CD4-positive, alpha-beta memory T cell (primary cell): ENCODE measurements at places on chromosomes 3 and 15. TPM values are rescaled to one million over a fixed set of nuclear protein-coding genes. Genes with fewer than 3 reads are reported as not detected.

- no peak overlapping the region for H3K4me3 ChIP-seq
- peak; percentile 10 for DNase-seq
- peaks cover 6% of the 10 kb centered on the region for H3K27me3 ChIP-seq
- H3K4me1 ChIP-seq, result no peaks in the 10 kb centered on the region
- no peak overlapping the region for H3K27ac ChIP-seq
Measured at GRCh38 chr15:64774629-64775493, 528 bp downstream of the RBPMS2 start.

GRCh38 chr3:39110041-39110639, 2.7 kb downstream of the TTC21A start:
- H3K27ac ChIP-seq, result no peak overlapping the region
- no peak for DNase-seq
- H3K4me3 ChIP-seq, result no peak overlapping the region
- peaks cover 31% of the 10 kb centered on the region for H3K4me1 ChIP-seq
- H3K27me3 ChIP-seq, result no peaks in the 10 kb centered on the region

DNA sequence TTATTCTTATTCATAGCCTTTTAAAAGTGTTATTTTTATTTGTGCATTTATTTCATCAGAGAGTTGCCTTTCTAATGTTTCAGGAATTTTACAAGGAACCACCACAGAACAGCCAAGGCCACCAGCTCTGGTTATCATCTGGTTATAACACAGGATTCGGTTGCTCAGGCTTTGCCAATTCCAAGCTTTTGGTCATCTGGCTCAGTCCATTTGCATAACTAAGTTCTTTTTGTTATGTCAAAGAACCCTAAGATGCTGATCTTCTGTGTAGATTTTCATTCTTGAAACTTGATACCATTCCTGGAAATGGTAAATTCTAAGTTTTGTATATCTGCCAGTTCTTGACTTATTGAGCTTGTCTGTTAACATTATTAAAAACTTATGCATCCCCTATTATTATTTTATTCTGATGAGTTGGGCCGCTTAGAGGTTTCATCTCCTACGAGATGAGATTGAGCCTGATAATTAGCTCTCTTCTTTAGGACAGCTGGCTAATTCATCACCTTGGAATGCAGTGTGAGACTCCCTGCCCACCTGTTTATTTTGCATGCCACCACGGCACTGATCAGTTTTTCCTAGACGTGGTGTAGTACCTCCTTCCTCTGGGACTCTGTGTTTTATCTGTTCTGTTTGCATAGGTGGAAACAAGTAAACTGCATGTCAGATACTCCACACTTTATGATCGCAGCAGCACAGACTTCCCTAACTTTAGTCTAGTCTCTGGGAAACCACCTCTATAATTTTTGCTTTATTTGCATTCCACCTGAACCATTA, 264.8 kb downstream of the SLCO3A1 start:
- DNase-seq, result no peak
- no peaks in the 10 kb centered on the region for H3K27me3 ChIP-seq
- H3K4me3 ChIP-seq, result no peak overlapping the region

- H3K36me3 ChIP-seq, result no peaks in the 10 kb centered on the region
- no peak overlapping the region for H3K27ac ChIP-seq
- H3K4me1 ChIP-seq, result no peaks in the 10 kb centered on the region
- DNase-seq, result no peak
- peaks cover 7% of the 10 kb centered on the region for H3K27me3 ChIP-seq
Measured at GRCh38 chr15:66071921-66072295, 181.6 kb downstream of the MEGF11 start.

GRCh38 chr3:163523375-163523774, 1554.9 kb downstream of the SI start:
- H3K27ac ChIP-seq, result no peak overlapping the region
- H3K4me3 ChIP-seq, result no peak overlapping the region
- no peaks in the 10 kb centered on the region for H3K27me3 ChIP-seq
- H3K4me1 ChIP-seq, result no peaks in the 10 kb centered on the region
- no peaks in the 10 kb centered on the region for H3K36me3 ChIP-seq

DNA sequence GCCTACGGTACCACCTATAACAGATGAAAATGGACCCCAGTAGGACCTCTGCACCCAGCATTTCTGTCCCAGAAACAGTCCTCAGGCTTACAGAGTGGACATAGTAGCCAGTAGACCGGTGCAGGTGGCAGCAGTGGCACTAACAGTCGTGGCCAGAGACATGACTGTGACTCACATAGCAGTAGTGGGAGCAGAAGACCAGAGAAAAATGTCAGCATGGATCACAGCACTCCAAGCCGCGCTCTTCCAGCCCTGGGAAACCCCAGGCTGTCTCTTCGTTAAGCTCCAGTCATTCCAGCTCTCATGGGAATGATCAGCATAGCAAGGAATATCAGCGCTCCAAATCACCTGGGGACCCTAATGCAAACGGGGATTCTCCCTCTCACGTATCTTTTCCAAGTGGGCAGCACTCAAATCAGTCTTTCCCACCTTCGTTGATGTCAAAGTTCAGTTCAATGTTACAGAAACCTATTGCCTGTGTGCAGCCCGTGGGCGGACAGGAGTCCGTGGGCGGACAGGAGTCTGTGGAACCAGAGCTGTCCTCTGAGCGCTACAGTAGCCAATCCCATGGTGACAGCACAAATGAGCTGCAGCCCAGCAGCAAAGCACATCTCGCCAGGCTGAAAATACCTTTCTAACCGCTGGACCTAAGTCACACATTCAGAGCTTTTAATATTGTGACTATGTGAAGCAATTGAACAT, 10.5 kb downstream of the BFSP2 start:
- H3K27me3 ChIP-seq, result no peaks in the 10 kb centered on the region
- H3K36me3 ChIP-seq, result no peaks in the 10 kb centered on the region
- no peak overlapping the region for H3K4me3 ChIP-seq

DNA sequence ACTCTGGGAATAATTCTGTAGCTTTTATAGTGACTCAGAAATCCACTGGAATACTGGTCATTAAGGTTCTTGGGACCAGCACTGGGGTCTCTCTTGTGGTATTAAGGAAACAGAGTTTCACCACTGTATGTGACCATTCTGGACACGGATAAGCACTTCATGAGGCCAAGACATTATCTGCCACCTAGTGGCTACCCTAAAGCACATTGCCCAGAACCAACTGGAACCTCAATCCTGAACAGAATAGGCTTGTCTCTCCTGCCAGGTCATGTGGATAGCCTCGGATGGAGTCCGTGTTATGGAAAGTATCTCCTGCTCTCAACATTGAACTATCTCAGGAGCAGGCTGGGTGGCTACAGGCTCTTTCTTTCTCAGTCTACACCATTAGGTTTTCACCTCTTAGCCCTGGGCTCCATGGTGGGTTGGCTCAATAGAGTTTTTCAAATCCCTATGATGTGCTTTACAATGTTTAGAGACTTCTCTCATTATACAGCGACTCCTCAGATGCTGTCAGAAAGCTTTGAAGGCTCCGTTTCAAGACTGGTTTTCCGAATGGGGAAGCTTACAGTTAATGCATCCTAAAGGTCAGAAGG, 167.6 kb upstream of the ST8SIA2 start:
- no peak overlapping the region for H3K4me3 ChIP-seq
- no peak overlapping the region for H3K27ac ChIP-seq
- no peaks in the 10 kb centered on the region for H3K36me3 ChIP-seq
- H3K27me3 ChIP-seq, result no peaks in the 10 kb centered on the region

DNA sequence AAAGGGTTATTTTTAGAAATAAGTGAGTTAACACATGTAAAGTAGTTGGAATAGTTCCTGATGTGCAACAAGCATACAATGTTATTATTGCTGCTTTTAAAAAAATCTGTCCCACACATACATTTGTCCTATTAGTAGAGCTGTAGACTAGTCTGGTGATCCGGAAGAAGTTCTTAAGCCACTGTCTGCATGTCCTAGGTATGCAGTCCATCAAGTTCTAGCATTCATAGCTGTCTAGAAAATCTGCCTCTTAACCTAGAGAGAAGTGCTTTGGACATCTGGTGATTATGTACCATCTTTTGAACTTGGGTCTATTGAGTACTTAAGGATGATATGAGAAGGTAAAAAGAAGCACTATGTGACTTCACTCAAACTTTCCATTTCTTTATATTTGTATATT, 439.9 kb upstream of the NAALADL2 start:
- H3K4me1 ChIP-seq, result no peaks in the 10 kb centered on the region
- no peak for DNase-seq
- no peaks in the 10 kb centered on the region for H3K36me3 ChIP-seq
- no peaks in the 10 kb centered on the region for H3K27me3 ChIP-seq

- no peaks in the 10 kb centered on the region for H3K4me1 ChIP-seq
- no peak overlapping the region for H3K4me3 ChIP-seq
- H3K27me3 ChIP-seq, result no peaks in the 10 kb centered on the region
- no peaks in the 10 kb centered on the region for H3K36me3 ChIP-seq
Measured at GRCh38 chr15:68653801-68654200, 75.0 kb downstream of the CORO2B start.

- peak; percentile 63 for DNase-seq
- peak overlapping the region; percentile 79 for H3K27ac ChIP-seq
- peaks cover 47% of the 10 kb centered on the region for H3K4me1 ChIP-seq
- no peaks in the 10 kb centered on the region for H3K36me3 ChIP-seq
- no peaks in the 10 kb centered on the region for H3K27me3 ChIP-seq
Measured at GRCh38 chr15:56919031-56919608, 676 bp downstream of the TCF12 start.

GRCh38 chr3:128584412-128585020, 66.1 kb downstream of the RPN1 start:
- DNase-seq, result no peak
- no peaks in the 10 kb centered on the region for H3K36me3 ChIP-seq
- no peak overlapping the region for H3K4me3 ChIP-seq
- no peaks in the 10 kb centered on the region for H3K27me3 ChIP-seq

DNA sequence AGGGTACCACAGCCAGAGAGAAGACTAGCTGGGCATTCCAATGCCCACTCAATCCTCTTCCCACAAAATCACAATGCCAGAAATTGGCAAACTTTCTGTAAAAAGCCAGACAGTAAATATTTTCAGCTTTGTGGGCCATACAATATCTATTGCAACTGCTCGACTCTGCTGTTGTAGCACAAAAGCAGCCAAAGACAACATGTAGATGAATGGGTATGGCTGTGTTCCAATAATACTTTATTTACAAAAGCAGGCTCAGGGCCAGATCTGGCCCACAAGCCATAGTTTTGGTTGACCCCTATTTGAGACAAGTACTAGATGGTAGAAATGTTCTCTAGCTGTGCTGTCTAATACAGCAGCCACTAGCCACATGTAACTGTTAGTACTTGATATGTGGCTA, 330.9 kb downstream of the ERC2 start:
- H3K27me3 ChIP-seq, result no peaks in the 10 kb centered on the region
- H3K36me3 ChIP-seq, result no peaks in the 10 kb centered on the region
- H3K4me3 ChIP-seq, result no peak overlapping the region
- DNase-seq, result no peak
- no peak overlapping the region for H3K27ac ChIP-seq

GRCh38 chr3:48299746-48300712, 33.4 kb downstream of the SPINK8 start:
- H3K27me3 ChIP-seq, result no peaks in the 10 kb centered on the region
- peaks cover 19% of the 10 kb centered on the region for H3K36me3 ChIP-seq
- peaks cover 20% of the 10 kb centered on the region for H3K4me1 ChIP-seq
- H3K4me3 ChIP-seq, result peak overlapping the region; percentile 89
- DNase-seq, result peak; percentile 39
- H3K27ac ChIP-seq, result peak overlapping the region; percentile 90

- H3K36me3 ChIP-seq, result no peaks in the 10 kb centered on the region
- no peak overlapping the region for H3K27ac ChIP-seq
- no peaks in the 10 kb centered on the region for H3K27me3 ChIP-seq
- no peak overlapping the region for H3K4me3 ChIP-seq
- peak; percentile 48 for DNase-seq
Measured at GRCh38 chr3:40584625-40585189, 59.9 kb downstream of the ZNF621 start.

- H3K4me1 ChIP-seq, result no peaks in the 10 kb centered on the region
- no peak for DNase-seq
- H3K36me3 ChIP-seq, result no peaks in the 10 kb centered on the region
- no peak overlapping the region for H3K27ac ChIP-seq
Measured at GRCh38 chr3:150370122-150370602, 37.9 kb upstream of the TSC22D2 start.

DNA sequence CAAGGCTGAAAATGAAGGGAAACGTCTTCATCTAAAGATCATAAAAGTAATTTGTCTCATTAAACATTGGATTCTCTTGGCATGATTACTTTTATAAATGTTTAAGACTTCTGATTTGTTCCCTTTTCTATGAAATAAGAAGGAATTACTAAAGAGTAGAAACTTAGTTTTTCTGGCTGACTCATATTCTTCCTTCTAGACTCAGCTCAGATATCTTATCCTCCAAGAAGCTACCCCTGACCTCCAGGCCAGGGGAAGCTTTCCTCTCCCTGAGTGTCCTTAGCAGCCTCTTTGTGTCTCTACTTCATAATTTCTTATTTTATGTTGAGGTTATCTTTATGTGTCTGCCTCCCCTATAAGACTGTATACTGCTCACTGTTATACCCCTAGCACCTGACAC, 291.9 kb upstream of the STT3B start:
- H3K36me3 ChIP-seq, result no peaks in the 10 kb centered on the region
- H3K27ac ChIP-seq, result no peak overlapping the region
- no peak for DNase-seq
- no peaks in the 10 kb centered on the region for H3K4me1 ChIP-seq
- no peaks in the 10 kb centered on the region for H3K27me3 ChIP-seq
- H3K4me3 ChIP-seq, result no peak overlapping the region

- no peaks in the 10 kb centered on the region for H3K27me3 ChIP-seq
- H3K36me3 ChIP-seq, result peaks cover 4% of the 10 kb centered on the region
- no peak for DNase-seq
- no peaks in the 10 kb centered on the region for H3K4me1 ChIP-seq
Measured at GRCh38 chr3:138717348-138717747, 108.8 kb downstream of the FAIM start.

DNA sequence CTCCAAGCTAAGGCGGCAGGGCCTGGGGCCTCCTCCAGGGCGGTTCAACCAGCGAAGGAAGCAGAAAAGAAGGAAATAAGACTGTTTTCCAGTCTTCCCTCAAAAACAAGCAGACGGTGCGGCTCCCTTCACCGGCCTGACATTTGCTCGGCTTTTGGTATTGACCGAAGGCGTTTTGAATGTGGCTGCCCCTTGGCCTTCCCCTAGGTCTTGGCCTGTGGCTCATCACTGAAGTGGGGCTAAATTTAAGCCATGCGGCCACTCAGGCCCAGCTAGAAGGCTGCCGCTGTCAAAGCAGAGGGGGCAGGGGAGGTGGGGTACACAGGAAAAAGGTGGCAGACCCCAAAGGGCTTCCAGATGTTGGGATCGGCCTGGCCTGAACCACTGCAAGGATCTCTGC, 86.2 kb downstream of the SRGAP3 start:
- no peaks in the 10 kb centered on the region for H3K36me3 ChIP-seq
- peaks cover 6% of the 10 kb centered on the region for H3K4me1 ChIP-seq
- no peak overlapping the region for H3K4me3 ChIP-seq
- H3K27me3 ChIP-seq, result no peaks in the 10 kb centered on the region
- H3K27ac ChIP-seq, result no peak overlapping the region
- DNase-seq, result no peak

The PCLAF gene
- 1.5 TPM for total RNA-seq

The SENP8 gene
- total RNA-seq, result 1.1 TPM

The PLA2G4D gene
- not detected for total RNA-seq

The PPP1R14D gene
- not detected for total RNA-seq

The IGDCC3 gene
- total RNA-seq, result not detected

The AGBL1 gene
- total RNA-seq, result not detected

The CCDC13 gene
- total RNA-seq, result 0.72 TPM
